Colonic mucosa (tissue), 4 donors: ENCODE measurements at places on chromosomes 1 and 21. TPM values are rescaled to one million over a fixed set of nuclear protein-coding genes. Genes with fewer than 3 reads are reported as not detected.
A peak's percentile ranks its signal among the peaks of the same experiment; 100 is the strongest.

GRCh38 chr1:107254306-107254705, 113.5 kb downstream of the NTNG1 start:
- no peak for DNase-seq

DNA sequence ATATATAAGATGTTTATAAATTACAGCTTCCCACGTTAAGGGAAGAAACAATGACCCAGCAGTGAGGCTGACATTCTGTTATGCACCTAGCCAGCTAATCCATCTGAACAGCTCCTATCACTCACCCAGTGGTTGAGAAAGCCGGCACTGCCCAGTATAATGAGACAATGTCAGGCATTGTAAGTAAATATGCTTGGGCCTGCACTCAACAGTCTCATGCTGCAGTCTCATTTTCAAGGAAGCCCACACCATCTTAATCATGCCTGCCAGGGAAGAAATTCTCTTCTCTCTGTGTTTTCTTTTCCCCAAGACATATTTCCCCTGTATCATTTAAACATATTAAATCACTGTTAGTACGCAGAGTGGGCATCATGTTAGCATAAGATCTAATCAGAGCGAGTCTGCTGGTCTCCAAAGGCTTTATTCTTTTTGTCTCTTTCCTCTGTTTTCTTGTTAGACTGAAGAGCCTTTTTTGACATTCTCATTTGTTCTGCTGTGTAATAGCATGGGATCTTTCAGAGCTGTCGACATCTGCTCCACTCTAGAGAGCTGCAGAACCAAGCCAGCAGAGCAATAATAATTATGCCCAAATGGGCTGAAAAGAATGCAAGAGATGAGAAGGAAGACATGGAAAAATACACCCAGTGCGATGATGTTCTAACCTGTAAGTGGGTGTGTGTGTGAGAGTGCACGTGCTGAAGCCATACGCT, 67.6 kb upstream of the SLC22A15 start:
- no peak for DNase-seq

The RBP7 gene
- 1.6 TPM for total RNA-seq

The AUNIP gene
- total RNA-seq = 4.8 TPM

DNA sequence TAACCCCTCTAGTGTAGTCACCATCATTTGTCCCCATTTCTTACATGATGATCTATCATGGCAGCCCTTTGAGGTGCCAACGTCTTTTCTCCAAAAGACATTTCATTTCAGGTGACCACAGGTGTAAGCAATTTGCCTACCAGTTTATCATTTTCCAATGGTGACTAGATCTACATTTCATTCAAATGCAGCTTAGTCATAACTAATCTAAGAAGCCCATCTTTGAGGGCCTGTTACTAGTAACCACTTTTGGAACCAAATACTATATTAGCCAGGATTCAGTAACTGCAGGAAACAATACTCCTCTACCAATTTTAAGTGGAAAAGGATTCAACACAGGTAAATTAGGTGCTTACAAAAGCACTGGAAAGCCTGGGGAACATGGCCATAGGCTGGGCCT, 30.6 kb upstream of the TMEM54 start:
- DNase-seq = no peak

DNA sequence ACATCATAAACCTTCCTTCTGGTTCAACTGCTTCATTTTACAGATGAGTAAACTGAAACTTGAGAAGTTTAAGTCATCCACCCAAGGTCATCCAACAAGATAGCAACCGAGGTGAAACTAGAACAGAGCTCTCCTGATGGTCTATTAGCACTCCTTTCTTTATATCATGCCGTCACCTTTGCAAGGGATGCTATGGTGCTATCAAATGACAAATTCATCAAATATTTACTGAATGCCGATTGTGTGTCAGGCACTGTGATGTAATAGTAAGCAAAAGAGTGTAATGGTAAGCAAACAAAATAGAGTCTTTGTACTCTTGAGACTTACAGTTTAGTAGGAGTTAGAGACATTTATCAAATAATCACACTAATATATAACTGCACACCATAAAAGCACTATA, 14.0 kb upstream of the SGIP1 start:
- DNase-seq = no peak

The CNR2 gene
- 0.12 TPM for total RNA-seq

GRCh38 chr1:39205102-39205780, 746 bp downstream of the MACF1 start:
- DNase-seq = peak; percentile 43

DNA sequence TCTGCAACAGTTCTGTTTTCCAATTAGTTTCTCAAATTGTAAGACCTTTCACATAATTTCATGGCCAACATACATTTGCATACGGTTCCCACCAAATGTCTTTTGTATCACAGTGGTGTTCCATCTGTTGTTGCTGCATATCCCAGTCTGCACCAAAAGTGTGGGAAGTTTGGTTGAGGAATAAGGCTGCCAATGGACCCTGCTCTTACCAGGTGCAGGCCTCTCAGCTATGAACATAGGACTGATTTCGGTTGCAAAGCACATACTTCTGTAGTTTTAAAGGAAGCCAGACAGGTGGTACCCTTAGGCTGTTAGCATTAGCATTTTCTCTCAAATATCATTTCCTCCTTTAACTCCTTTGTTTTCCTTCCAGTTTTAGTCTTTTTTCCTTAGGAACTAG, 33.8 kb downstream of the ADGRL4 start:
- no peak for DNase-seq

The KRTAP13-2 gene
- total RNA-seq = 6.0 TPM

The LRRIQ3 gene
- total RNA-seq = 0.16 TPM

- DNase-seq = no peak
Observed at GRCh38 chr1:212920896-212921295, 29.4 kb upstream of the VASH2 start.

DNA sequence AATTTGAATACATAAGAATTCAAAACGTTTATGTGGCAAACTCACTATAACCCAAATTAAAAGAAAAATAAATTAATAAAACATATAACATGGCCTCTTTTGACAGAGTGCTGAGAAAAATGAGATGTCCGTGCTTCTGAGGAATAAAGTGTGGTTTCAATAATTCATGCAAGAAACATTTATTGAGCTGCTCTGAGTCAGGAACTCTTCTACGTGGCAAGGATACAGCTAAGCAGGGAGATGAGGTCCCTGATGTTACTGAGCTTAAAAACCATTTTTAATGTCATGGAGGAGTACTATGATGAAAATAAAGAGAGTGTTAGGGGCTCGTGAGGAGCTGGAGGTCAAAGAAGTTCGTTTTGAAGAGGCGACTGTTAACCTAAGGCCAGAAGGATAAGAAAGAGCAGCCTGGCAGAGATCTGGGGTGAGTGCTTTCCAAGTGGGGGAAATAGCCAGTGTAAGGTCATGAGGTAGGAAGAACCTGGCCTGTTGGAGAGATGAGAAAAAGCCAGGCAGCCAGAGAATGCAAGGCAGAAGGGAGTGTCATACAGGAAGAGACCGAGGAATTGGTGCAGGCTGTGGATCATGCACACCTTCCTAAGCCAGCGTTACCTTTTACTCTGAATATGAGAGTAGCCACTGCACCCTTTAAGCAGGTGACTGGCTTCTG, 182.2 kb upstream of the DUSP10 start:
- DNase-seq = no peak

- no peak for DNase-seq
Observed at GRCh38 chr1:220347654-220348175, 75.5 kb upstream of the RAB3GAP2 start.

The FCRL6 gene
- total RNA-seq = not detected

DNA sequence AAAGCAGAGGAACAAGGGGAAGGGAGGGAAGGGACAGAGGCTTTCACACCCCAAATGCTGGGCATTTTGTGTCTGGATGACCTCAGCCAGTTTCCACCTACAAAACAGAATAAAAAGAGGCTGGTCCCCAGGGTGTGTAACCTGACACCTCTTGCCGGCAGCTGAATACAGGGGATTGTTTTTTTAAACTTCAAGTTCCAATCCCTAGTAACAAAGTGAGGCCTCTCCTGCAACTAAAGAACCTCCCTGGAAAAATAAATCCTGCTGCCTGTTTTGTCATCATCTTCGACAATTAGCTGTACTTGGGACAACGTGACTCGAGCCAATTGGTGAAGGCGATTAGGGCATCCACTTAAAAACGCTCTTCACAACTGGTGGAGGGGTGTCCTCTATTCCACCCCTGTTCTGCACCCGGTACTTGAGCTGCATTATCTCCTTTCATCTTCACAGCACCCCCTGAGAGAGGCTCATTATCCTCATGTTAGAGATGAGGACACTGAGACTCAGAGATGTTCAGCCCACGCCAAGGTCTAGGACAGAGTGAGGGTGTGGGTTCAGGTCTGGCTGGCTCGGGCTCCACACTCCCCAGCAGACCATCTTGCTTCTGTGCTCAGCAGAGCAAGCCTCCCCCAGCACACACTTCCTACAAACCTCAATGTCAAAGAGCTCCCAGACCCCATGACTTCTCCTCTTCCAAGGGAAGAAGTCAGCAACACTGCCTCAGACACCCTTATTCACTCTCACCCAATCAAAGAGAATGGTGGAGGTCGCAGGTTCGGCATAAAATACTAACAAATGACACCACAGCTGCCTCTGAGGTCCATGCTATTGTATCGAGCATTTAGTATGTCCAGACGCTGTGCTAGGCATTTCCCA, 15.2 kb downstream of the ITPKB start:
- DNase-seq = no peak

- DNase-seq = no peak
Observed at GRCh38 chr21:20004367-20004766, 993.8 kb upstream of the NCAM2 start.

The TMEM81 gene
- total RNA-seq = 2.4 TPM

DNA sequence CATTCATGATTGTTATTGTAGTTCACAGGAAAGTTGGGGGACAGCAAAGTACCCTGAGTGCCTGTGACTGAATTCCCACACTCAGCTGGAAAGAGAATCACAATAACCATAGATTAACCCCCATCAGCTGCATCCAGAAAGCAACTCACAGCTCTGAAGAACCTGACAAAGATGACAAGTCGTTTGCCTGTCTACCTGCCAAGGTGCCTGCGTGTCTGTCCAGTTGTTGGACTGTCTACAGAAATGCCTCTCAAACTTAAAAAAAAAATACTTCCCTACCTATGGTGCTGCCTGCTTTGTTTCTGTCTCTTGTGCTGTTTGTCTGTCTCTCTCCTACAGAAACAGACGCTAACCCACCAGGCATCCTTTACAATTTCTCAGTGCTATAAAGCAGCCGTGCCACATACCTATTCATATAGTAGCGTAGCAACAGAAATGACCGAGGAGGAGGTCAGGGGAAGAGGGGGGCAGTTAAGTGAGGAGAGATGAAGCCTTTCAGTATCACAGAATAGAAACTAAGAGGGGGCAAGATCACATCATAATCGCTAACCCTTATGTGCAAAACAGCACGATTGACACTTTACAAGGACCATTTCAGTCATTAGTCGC, 154.6 kb upstream of the HMGB4 start:
- DNase-seq = no peak

GRCh38 chr1:92817986-92818764, 13.7 kb upstream of the RPL5 start:
- DNase-seq = peak; percentile 28

DNA sequence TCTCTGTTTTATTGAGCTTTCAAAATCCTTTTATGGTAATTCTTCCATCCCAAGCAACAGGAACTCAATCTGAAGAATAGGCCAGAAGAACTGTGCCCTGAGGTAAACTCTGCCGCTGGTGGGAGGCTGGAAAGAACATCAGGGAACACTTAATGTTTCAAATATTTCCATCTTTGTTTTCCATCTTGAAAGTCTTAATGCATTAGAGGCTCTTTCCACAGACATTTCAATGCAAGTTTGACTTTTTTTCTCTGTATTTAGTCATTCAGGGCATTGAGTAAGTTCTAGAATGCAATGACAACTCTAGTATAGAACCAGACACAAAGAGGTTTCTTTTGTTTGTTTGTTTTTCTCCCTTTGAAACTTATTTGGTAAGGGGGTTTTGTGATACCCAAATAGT, 61.5 kb downstream of the KIAA0040 start:
- DNase-seq = no peak

- DNase-seq = no peak
Observed at GRCh38 chr1:117964290-117965038, 34.9 kb downstream of the WDR3 start.

DNA sequence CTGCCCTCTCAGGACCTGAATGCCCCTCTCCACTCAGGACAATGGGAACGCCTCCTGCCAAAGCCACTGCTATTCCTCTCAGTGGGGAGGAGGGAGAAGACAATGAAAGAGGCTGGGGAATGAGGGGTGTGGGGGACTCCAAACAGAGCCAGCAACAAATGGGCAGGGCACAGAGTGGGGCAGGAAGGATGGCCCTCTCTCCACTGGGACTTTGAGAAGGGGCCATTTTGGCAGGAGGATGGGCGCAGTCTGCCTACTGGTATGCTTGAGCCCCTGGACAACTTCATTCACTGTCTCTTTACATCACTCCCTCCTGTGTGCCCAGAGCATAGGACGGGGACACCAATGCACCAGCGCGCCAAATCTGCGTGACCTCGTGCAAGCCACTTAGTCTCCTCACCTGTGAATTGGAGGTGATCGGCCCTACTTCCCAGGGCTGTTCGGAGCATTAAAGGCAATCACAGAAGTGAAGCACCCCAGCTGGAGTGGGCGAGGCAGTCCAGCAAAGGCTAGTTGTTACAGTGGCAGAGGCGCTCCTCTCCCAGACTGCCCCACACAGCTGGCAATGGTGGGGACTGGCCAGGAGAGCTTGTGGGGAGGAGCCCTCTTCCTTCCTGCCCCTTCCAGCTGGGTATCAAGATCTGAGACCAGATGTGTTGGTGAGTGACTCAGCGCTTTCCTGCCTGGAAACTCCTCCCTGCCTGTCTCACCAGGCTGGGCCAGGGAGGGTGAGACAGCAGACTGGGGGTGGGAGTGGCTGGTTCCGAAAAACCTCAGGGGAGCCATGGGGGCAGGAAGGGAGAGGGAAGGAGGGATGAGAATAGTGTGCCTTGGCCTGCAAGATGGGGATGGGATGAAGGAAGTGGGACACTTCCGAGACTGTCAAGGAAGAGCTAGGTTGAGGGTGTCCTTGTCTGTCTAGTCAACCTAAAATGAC, 22.4 kb upstream of the SYNC start:
- DNase-seq = peak; percentile 71

DNA sequence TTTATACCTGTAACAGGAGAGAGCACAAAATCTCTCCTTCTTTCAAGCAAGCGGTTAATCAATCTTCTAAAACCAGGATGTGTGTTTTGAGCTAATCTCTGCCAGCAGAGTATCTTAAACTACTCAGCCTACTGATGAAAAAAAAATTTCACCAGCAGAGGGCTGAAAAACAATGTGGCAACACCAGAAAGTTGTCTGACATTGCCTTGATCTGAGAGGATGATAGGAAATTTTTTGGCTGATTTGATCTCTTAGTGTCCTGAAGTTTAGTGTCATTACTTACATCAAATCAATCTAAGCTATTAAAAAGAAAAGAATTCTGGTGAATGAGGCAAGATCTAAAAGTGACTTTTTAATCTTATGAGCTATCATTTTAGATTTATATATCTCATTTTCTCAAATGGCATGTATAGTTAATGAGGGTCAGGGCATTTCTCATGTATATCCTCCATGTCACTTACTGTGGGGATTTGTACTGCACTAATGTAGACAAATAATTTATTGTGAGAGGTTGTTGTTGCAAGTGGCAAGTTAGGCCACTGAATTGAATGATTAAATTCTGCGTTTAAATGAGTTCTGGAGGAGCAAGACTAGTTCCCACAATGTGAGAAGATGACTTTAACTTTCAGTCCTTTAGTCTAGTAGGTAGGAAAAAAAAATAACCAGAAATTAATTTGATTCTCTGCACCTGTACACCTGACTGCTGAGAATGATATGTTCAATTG, 10.9 kb downstream of the ADAMTS1 start:
- DNase-seq = no peak
